ENCODE measurements at places on chromosomes 12 and 14. TPM values are rescaled to one million over a fixed set of nuclear protein-coding genes. Genes with fewer than 3 reads are reported as not detected.

ZDHHC22 gene
- 0.16 TPM for total RNA-seq

SERPINA9 gene
- not detected for total RNA-seq

C3AR1 gene
- not detected for total RNA-seq

RNASE3 gene
- total RNA-seq: not detected

CLEC1B gene
- not detected for total RNA-seq

MOK gene
- 5.8 TPM for total RNA-seq

PIWIL1 gene
- not detected for total RNA-seq

GRCh38 chr12:32139064-32139421 is 32.4 kb downstream of the BICD1 start:
- peaks cover 2% of the 10 kb centered on the region for H3K36me3 ChIP-seq
- DNase-seq: no peak
- peak overlapping the region; percentile 75 for H3K4me3 ChIP-seq
- no peaks in the 10 kb centered on the region for H3K27me3 ChIP-seq
- peak overlapping the region; percentile 83 for H3K27ac ChIP-seq
- peaks cover 20% of the 10 kb centered on the region for H3K4me1 ChIP-seq

DNA sequence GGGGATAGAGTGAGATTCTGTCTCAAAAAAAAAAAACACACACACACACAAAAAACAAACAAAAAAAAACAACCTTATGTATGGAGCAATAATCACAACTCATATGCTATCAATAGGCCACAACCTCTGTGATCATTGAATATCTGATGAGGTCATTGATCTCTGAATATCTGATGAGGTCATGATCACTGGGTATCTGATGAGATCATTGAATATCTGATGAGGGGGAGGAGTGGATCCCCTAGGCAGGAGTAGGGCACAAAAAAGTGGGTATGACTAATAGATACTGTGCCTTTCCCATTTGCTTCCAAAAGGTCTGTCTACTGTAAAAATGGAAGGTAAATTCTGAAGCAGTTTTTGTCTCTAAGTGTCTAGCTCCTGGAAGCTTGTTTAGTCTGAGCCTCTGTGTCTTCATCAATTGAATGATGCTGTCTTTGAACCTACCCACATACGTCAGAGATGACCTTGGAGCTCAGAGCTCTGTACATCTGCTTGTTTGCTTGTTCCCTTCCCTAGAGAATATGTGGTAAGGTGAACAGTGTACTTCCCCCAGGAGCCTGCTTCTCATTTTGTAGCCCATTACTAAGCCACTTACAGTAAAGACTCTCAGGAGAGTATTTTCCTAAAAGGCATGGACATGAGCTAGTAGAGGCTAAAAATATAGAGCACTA is 13.6 kb downstream of the PAH start:
- H3K4me1 ChIP-seq: no peaks in the 10 kb centered on the region
- H3K27ac ChIP-seq: no peak overlapping the region
- no peaks in the 10 kb centered on the region for H3K27me3 ChIP-seq
- no peak for DNase-seq

- peaks cover 9% of the 10 kb centered on the region for H3K36me3 ChIP-seq
- H3K27ac ChIP-seq: no peak overlapping the region
- no peaks in the 10 kb centered on the region for H3K27me3 ChIP-seq
- H3K4me3 ChIP-seq: no peak overlapping the region
- DNase-seq: no peak
Measured at GRCh38 chr12:59657266-59657665, 61.4 kb downstream of the SLC16A7 start.

- no peak overlapping the region for H3K27ac ChIP-seq
- no peak for DNase-seq
- H3K27me3 ChIP-seq: no peaks in the 10 kb centered on the region
- no peaks in the 10 kb centered on the region for H3K4me1 ChIP-seq
Measured at GRCh38 chr14:74807853-74808545, 44.9 kb downstream of the YLPM1 start.

- H3K4me1 ChIP-seq: peaks cover 13% of the 10 kb centered on the region
- H3K4me3 ChIP-seq: no peak overlapping the region
- H3K27ac ChIP-seq: no peak overlapping the region
- no peak for DNase-seq
- H3K27me3 ChIP-seq: no peaks in the 10 kb centered on the region
Measured at GRCh38 chr12:12229556-12230092, 37.2 kb downstream of the LRP6 start.

DNA sequence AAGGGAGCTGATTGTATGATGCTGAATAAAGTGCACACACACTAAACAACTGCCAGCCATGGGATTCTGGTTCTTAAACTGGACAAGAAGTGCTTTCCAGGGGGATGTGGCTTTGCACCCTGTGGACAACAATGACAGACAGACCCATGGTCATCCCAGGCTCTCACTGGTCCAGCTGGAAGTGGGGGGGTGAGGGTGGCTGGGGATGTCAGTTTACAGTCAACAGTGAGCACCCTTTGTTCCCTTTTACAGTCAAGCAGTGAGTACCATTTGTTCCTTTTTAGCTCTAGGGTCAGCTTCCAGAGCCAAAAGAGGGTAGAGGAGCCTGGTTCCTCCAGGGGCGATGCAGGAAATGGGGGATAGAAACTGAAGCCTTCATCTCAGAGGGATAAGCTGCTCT is 100.7 kb downstream of the SMOC1 start:
- H3K4me3 ChIP-seq: no peak overlapping the region
- H3K27me3 ChIP-seq: peaks cover 6% of the 10 kb centered on the region
- H3K27ac ChIP-seq: no peak overlapping the region
- H3K4me1 ChIP-seq: no peaks in the 10 kb centered on the region
- DNase-seq: no peak
- no peaks in the 10 kb centered on the region for H3K36me3 ChIP-seq

- H3K27me3 ChIP-seq: no peaks in the 10 kb centered on the region
- no peak for DNase-seq
- H3K27ac ChIP-seq: no peak overlapping the region
- no peaks in the 10 kb centered on the region for H3K36me3 ChIP-seq
- H3K4me1 ChIP-seq: no peaks in the 10 kb centered on the region
- H3K4me3 ChIP-seq: no peak overlapping the region
Measured at GRCh38 chr14:82060219-82060618, 526.6 kb upstream of the SEL1L start.

- no peak overlapping the region for H3K27ac ChIP-seq
- H3K4me3 ChIP-seq: no peak overlapping the region
- peaks cover 9% of the 10 kb centered on the region for H3K36me3 ChIP-seq
Measured at GRCh38 chr14:74147571-74147970, 62.8 kb downstream of the LIN52 start.

- H3K27ac ChIP-seq: no peak overlapping the region
- no peaks in the 10 kb centered on the region for H3K4me1 ChIP-seq
- H3K27me3 ChIP-seq: no peaks in the 10 kb centered on the region
- no peak for DNase-seq
- H3K36me3 ChIP-seq: peaks cover 10% of the 10 kb centered on the region
Measured at GRCh38 chr12:76518699-76519098, 40.9 kb downstream of the OSBPL8 start.

GRCh38 chr12:125122668-125123067 is 57.4 kb downstream of the AACS start:
- no peaks in the 10 kb centered on the region for H3K27me3 ChIP-seq
- DNase-seq: no peak
- H3K27ac ChIP-seq: no peak overlapping the region
- H3K4me3 ChIP-seq: no peak overlapping the region

DNA sequence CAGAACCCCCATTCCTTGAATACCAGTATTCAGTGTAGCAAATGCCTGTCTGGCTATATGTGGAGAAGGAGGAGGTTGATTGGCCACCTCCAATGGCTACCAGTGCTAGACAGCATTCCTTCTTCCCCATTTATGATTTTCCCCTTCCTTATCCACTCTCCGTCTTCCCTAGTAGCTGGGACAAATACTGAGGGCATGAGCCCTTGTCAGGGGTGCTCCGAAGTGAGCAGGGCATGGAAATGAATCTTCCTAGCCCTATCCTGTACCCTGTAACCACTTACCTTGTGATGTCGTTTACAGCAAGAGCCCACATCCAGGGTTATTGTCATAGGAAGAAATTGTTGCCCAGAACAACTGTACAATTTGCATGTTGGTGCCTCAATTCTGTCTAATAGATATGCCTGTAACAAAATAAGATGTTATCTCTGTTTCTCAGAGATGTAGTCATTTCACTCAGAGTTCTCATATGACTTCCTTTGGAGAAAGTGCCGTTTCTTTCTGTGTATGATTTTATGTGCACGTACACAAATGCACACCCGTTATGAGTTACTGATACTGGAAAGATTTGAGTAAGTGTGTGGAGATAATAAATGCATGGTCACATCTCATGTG is 423.7 kb downstream of the EGLN3 start:
- H3K4me1 ChIP-seq: peaks cover 17% of the 10 kb centered on the region
- H3K27me3 ChIP-seq: peaks cover 3% of the 10 kb centered on the region
- DNase-seq: no peak
- no peak overlapping the region for H3K27ac ChIP-seq

DNA sequence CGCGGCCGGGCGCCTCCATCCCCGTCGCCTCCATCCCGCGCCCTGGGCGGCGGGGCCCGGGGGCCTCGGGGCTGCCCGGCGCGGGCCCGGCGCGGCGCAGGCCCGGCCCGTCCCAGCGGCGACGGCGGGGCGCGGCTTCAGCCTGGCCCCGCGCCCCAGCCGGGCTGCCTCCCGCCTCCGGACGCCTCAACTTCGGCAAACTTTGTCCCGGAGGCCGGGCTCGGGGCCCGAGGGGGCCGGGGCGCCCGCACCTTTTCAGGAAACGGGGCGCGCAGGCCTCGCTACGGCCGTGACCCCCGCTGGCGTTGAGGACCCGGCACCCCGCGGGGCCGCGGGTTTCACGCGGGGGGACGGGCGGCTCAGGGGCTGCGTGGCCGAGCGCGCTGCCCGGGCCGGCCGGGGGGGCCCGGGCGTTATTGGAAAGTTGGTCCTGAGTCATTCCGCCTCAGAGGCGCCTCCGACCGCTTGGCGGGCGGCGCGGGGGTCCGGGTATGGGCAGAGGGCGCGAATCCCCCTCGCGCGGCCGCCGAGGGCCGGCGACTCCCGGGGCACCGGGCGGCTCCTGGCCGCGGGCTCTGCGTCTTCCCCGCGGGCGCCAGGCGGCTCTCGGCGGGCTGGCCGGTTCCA is 575 bp downstream of the TRAF3 start:
- H3K4me3 ChIP-seq: peak overlapping the region; percentile 75
- H3K27ac ChIP-seq: no peak overlapping the region
- no peaks in the 10 kb centered on the region for H3K36me3 ChIP-seq
- DNase-seq: no peak

- no peaks in the 10 kb centered on the region for H3K27me3 ChIP-seq
- H3K36me3 ChIP-seq: no peaks in the 10 kb centered on the region
- peaks cover 20% of the 10 kb centered on the region for H3K4me1 ChIP-seq
- H3K27ac ChIP-seq: peak overlapping the region; percentile 81
- no peak overlapping the region for H3K4me3 ChIP-seq
- DNase-seq: no peak
Measured at GRCh38 chr14:72883961-72884360, 9.9 kb downstream of the DPF3 start.

- DNase-seq: no peak
- no peak overlapping the region for H3K27ac ChIP-seq
- H3K4me1 ChIP-seq: no peaks in the 10 kb centered on the region
- no peaks in the 10 kb centered on the region for H3K36me3 ChIP-seq
- H3K4me3 ChIP-seq: no peak overlapping the region
- peaks cover 4% of the 10 kb centered on the region for H3K27me3 ChIP-seq
Measured at GRCh38 chr14:70094631-70095030, 94.1 kb downstream of the SLC8A3 start.

GRCh38 chr12:111303531-111303930 is 65.4 kb downstream of the PHETA1 start:
- H3K4me3 ChIP-seq: no peak overlapping the region
- no peak for DNase-seq
- H3K27ac ChIP-seq: no peak overlapping the region

- no peak overlapping the region for H3K4me3 ChIP-seq
- DNase-seq: no peak
- H3K27me3 ChIP-seq: no peaks in the 10 kb centered on the region
- peaks cover 13% of the 10 kb centered on the region for H3K4me1 ChIP-seq
- no peak overlapping the region for H3K27ac ChIP-seq
Measured at GRCh38 chr12:9066755-9067423, 48.8 kb downstream of the A2M start.

DNA sequence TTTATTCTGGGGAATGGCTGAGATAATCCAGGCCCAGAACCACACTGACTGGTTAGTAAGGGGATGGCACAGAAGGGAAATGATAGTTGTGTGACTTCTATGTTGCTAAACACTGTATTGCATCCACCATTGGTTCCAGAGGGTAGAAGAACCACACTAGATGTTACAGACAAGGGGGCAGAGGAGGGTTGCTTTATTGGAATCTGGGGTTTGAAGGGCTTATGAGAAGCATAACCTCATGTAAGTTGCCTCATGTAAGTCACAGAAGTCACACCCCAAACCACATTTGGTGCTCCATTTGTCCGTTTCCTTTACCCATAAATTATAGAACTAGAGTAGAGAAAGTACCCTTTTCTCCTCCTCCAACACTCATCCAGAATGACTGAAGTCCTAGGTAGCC is 5.5 kb upstream of the PSMA6 start:
- H3K4me3 ChIP-seq: no peak overlapping the region
- no peak overlapping the region for H3K27ac ChIP-seq
- peaks cover 3% of the 10 kb centered on the region for H3K36me3 ChIP-seq
- peaks cover under 1% of the 10 kb centered on the region for H3K4me1 ChIP-seq

- no peak overlapping the region for H3K4me3 ChIP-seq
- H3K4me1 ChIP-seq: peaks cover 3% of the 10 kb centered on the region
- no peaks in the 10 kb centered on the region for H3K36me3 ChIP-seq
- no peak for DNase-seq
- peaks cover 25% of the 10 kb centered on the region for H3K27me3 ChIP-seq
Measured at GRCh38 chr12:107906707-107907106, 132.2 kb downstream of the ASCL4 start.

GRCh38 chr12:98317939-98318899 is 197.2 kb upstream of the TMPO start:
- DNase-seq: no peak
- no peak overlapping the region for H3K27ac ChIP-seq
- no peaks in the 10 kb centered on the region for H3K4me1 ChIP-seq
- H3K27me3 ChIP-seq: peaks cover 14% of the 10 kb centered on the region
- no peaks in the 10 kb centered on the region for H3K36me3 ChIP-seq

DNA sequence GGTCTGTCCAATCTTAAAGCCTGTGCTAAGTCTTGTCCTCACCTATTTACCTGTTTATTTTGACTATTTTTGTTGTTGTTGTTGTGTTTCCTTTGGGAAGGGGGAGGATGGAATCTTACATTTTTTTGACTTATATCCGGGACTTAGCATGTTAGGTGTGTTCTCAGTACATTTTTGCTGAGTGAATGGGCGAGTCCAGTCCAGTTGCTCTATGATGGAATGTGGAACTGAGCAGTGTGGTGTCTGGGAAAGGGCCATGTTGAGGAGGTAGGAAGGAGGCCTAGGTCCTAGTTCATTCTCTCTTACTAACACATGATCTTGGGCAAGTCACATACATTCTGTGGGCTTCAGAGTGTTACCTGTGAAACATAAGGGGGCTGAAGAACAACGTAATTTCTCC is 80.9 kb upstream of the SLC38A2 start:
- H3K4me1 ChIP-seq: peaks cover 24% of the 10 kb centered on the region
- H3K27me3 ChIP-seq: no peaks in the 10 kb centered on the region
- no peak for DNase-seq
- H3K27ac ChIP-seq: no peak overlapping the region

- peak overlapping the region; percentile 85 for H3K27ac ChIP-seq
- H3K36me3 ChIP-seq: peaks cover 29% of the 10 kb centered on the region
- no peak for DNase-seq
- no peaks in the 10 kb centered on the region for H3K27me3 ChIP-seq
- peak overlapping the region; percentile 71 for H3K4me3 ChIP-seq
- H3K4me1 ChIP-seq: peaks cover 56% of the 10 kb centered on the region
Measured at GRCh38 chr14:73714656-73715081, 485 bp upstream of the PNMA1 start.

Data from osteocyte (in vitro differentiated cells).